ENCODE measurements at places on chromosomes 16 and 17.

GRCh38 chr16:55810451-55810961, 22.4 kb downstream of the CES1 start:
- DNase-seq: no peak

- DNase-seq: no peak
Observed at GRCh38 chr17:42290577-42290976, 2.3 kb downstream of the STAT5A start.

DNA sequence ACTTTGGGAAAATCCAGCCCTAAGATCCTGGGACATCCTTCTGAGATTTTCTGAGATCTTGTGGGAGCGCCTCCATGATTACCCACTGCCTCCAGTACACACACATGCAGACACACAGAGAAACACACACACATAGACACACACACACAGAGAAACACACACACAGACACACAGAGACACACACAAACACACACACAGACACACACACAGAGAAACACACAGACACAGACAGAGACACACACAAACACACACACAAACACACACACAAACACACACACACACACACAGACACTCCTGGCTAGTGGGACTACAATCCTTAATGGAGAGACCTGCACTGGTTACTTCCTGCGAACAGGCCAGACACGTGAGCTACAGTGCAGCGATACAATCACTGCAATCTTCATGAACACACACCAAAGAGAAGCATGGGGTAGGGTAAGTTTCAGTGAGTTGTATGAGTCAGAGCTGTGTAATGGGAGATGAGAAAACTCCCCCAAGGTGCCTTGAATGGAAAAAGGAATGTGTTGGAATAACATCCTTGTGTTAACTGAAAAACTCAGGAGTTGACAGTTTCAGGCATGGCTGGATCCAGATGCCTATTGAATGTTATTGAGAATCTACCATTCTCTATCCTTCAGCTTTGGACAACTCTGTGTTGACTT, 79.5 kb downstream of the SLC6A2 start:
- no peak for DNase-seq

DNA sequence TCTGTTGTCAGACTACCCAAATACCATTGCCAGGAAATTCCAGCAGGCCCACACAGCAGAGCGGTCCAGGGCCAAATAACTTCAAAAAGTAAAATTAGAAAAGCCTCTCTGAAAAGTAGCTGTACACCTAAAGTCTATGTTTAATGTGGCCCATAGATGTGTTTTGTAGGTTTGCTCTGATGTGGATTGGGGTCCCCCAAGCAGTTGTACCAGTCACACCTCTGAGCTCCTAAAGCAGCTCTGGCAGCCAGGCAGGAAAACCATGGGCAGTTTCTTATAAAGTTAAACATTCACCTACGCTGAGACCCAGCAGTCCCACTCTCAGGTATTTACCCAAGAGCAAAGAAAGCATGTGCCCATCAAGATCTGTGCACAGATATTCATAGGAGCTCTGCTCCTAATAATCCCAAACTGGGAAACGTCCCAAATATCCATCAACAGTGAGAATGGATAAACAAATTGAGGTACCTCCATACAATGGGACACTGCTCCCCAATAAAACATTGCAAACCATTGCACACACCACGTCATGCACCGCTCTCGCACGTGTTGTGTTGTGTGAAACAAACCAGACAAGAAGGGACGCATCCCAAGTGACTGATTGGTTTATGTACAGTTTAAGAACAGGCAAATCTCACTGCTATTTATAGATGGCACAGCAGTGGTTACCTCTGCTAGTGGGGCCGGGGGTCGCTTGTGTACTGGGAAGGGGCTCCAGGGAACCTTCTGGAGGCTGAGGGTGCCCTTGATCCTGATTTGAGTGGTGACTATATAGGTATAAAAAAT, 15.8 kb upstream of the PRM1 start:
- DNase-seq: no peak

DNA sequence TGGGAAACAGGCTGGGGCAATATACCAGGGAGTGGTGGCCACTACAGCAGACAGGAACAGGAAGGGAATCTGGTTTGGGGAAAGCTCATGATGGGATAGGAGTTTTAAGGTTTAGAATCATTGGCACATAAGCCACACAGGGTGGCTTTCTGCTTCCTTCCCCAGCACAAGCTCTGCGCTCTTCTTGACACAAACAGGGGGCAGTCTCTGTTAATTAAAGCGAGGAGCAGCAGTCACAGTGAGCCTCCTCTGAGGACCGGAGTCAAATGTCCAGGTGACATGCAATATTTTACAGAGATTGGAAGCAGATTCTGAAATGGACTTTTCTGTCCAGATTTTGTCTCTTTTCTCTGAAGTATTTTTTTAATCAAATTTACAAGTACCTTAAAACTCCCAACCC, 2.8 kb upstream of the SHISA9 start:
- no peak for DNase-seq

DNA sequence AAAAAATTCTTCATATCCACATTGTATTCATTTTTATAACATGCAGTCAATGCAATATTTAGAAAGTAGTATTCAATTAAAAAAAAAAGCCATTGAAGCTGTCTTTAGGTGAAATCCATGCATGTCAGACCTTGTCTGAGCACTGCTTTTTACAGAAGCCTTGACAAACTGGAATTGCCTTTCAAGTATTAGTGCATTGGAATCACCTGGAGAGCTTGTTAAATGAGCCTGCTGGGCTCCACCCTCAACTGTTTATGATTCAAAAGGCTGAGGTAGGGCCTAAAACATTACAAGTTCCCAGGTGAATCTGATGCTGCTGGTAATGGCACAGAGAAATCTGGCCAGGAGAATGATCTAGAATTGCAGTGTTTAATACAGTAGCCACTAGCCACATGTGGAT, 85.8 kb downstream of the HIC1 start:
- no peak for DNase-seq

GRCh38 chr17:58822148-58823050, 66.7 kb downstream of the PPM1E start:
- DNase-seq: no peak

DNA sequence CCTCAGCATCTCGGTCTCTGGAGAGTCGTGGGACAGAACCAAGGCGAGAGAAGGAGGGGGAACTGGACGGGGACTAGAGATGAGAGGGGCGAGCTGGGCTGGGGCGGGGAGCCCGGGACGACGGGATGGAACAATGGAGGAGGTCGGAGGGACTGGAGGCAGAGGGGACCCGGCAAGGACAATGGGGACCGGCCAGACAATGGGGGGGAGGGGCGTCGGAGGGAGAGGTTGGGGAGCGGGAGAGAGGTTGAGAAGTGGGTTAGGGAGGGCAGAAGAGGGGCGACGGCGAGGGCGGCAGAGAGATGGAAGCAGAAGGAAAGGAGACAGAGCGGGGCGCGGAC, 719 bp downstream of the NGFR start:
- DNase-seq: no peak

GRCh38 chr17:64413513-64413912, 22.9 kb upstream of the PECAM1 start:
- DNase-seq: no peak

DNA sequence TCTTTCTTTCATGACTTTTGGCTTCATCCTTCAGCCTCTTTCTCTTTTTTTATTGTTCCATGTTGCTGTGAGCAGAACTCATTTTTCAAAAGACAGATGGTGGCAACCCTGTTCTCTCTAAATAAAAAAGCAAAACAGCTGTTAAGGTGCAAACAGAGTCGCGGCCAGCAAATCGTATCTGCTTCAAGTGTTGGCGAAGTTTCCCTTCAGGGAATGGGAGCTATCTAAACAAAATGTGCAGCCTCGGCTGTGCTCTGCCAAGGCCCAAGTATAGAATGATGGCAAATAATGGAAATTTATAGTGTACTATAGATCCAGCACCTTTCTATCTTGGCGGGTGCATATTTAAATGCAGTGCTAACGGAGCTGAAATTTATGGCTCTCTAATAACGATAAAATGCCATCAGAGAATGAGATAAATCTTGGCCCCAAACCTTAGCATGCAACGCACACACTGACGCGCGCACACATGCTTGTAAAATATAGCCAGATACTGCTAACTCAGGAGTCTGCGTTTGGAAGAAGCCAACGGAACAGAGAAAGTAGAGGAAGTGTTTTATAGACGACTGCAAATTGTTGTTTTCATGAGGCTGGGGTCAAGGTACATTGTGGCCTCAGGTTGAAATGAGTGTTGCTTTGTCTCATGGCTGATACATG, 315.5 kb upstream of the RBFOX1 start:
- no peak for DNase-seq

- peak; percentile 88 for DNase-seq
Observed at GRCh38 chr16:2152695-2153506, 2.7 kb upstream of the TRAF7 start.

- DNase-seq: no peak
Observed at GRCh38 chr16:89495121-89495520, 4.8 kb upstream of the ANKRD11 start.

- DNase-seq: peak; percentile 90
Observed at GRCh38 chr17:57902800-57903759, 52.1 kb downstream of the CUEDC1 start.

DNA sequence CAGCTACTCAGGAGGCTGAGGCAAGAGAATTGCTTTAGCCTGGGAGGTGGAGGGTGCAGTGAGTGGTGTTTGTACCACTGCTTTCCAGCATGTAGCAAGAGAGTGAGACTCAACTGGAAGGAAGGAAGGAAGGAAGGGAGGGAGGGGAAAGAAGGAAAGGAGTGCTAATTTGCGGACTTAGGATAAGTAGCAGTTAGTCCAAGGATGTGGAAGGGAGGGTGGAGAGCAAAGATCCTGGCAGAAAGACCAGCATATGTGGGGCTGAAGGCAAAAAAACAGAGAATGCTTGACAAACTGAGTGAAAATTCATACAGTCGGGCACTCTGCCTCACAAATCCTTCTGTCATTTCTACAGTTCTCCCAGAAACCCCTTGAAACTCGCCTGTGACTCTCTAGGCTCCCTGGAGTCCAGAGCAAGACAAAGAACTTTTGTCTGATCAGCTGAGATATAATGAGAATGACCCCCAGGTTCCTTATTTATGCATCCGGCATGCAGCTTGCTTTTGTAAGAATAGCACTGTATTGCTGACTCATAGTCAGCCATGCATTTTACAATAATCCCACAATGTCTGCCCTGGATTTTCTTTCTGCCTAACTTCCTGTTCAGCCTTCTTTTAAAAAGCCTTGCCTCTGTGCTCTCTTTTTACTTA, 31.5 kb downstream of the CDK5RAP3 start:
- no peak for DNase-seq
